ENCODE measurements at places on chromosomes 1 and 21.

- peak; percentile 18 for DNase-seq
Measured at GRCh38 chr1:70737125-70737524, 310.5 kb downstream of the PTGER3 start.

GRCh38 chr21:34795548-34796180 is 126.9 kb downstream of the CLIC6 start:
- DNase-seq = no peak

GRCh38 chr1:9689971-9690381 is 38.4 kb downstream of the PIK3CD start:
- DNase-seq = no peak

DNA sequence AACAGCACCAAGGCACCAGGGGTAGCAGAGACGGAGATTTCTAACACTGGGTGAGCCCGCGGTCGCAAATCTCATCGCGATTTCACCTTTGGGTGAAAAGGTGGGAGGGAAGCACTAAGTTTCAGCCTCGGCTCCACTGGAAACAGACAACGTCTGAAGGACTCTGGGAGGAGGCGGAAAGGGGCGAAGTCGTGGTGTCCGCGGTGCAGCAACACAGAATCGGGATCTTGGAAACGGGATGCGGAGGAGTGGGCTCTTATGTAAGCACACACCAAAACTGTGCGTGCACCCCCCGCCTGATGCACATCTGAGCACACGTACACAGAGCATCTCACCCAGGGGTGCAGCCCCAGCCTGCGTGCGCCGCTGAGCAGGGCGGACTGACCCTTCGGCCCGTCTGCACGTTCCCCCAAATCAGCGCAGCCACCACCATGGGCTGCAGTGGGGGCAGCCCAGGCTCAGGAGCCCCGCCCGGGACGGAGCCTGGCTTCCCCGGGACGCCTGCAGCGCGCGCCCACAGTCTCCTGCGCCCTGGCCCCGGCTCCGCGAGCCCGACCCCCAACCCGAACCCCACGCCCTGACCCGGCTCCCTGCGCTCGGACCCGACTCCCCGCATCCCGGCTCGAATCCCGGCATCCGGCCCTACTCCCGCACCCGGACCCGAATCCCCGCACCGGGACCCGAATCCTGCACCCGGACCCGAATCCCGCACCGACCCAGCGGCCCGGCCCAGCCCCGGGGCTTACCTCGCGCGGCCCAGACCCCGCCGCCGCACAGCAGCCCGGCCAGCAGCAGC is 670 bp downstream of the CLSTN1 start:
- peak; percentile 37 for DNase-seq

DNA sequence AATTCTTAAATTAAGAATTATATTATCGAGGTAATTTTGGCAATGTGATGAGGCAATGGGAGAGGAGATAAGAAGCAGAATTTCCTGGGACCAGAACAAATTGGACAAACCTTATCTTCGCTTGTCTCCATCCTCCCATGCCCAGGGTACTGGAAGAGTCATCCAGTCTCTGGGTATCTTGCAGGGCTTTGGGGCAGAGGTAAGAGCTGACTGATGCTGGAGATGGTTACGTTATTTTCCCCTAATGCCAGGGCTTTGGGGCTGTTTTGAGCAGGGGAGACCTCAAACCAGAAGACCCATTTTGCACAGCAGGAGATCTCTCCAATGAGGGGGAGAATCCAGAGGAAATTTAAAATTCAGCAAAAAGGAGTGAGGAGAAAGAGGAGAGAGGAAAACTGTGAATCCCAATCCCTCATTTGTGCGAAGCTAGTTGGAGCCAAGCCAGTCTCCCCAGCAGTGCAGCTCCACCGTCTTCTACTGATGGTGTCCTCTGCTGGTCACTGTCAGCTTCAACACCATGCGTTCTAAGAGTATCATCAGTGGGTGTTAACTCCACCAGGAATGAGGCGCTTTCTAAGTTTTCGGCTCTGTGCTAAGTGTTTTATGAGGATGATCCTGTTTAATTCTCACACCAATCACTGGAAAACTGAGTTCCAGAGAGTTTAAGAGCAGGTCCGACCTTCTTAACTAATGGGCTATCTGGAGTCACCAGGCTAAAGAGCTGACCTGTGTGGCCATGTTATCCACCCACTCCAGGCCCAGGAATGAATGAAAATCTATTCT is 86.8 kb upstream of the CD34 start:
- peak; percentile 64 for DNase-seq

GRCh38 chr1:207868251-207868773 is 42.6 kb downstream of the CD34 start:
- DNase-seq = peak; percentile 32

GRCh38 chr1:203116091-203116820 is 11.3 kb upstream of the ADORA1 start:
- no peak for DNase-seq

GRCh38 chr1:19354531-19354981 is 42.4 kb downstream of the SLC66A1 start:
- no peak for DNase-seq

DNA sequence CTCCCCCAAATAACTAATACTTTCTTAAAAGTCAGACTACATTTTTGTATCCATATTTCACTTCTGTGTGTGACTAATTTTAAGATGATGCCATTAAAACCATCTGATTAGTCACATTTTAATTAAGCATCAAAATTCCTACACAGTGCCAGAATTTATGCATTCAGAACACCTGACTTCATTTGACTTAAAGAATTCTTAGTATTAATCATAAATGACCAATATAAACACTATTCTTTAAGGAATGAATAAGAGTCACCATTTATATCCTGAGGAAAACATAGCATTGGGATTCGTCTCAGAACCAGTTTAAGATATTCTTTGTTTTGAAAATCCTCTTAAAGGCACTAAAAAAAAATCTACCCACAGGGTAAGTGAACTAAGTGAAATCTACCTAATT is 37.0 kb downstream of the TM2D1 start:
- no peak for DNase-seq

DNA sequence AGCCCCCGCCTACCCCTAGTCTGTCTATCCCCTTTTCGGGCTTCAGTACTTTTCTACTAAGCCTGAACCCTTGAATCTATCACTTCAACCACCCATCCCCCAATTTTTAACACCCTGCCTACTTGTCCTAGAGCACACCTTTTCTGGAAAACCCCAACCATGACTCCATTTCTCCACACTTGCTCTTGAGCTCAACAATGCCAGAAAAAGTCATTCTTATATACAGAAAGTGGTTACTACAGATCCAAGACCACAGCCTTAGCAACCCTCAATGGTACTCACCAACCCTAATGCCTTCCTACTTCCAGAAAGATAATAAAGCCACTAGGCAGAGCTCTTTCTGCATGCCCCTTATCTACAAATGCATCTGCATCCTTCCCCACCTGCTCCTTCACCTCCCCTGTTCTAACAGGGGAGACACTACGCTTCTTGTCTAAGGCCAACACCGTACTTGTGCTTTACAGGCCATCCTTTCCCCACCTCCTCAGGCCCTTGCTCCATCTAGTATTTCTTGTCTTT is 41.2 kb downstream of the DMAP1 start:
- no peak for DNase-seq

- no peak for DNase-seq
Measured at GRCh38 chr1:235911300-235911662, 44.6 kb upstream of the LYST start.

GRCh38 chr1:175075572-175076568 is 8.2 kb downstream of the TNN start:
- DNase-seq = no peak

DNA sequence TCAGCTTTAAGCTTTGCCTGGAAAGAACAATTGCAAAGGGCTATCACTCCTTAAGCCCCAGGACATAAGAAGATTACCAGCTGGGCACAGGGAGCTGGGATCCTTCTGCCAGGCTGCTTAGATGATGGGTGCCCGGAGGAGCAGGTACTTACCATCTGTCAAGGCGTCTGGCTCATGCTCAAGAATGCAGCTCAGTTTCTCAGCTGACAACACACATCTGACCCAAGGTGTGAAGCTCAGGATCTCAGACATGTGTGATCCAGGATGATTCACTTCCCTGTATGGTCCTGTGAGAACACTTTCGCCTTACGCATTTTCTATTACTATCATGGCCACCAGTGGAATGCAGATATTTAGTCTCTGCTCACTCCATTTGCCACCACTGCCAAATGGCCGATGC is 14.7 kb upstream of the DISC1 start:
- DNase-seq = no peak

GRCh38 chr1:207644166-207644851 is 624 bp upstream of the CR1L start:
- no peak for DNase-seq

DNA sequence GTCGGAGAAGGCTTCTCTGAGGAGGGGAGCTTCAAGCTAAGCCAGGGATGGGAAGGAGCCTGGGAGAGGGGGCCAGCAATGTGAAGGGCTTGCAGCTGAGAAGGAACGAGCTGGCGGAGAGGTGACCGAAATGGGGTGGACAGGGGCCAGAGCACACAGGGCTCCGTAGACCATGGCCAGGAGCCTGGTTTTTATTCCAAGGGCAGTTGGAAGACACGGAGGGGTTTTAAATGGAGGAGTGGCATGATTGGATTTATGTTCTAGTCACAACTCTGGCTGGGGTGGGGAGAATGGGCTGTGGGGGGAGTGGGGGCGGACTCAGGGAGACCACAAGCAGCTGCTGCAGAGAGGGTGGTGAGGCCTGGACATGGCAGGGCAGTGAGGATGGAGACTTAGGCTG is 5.1 kb upstream of the EPS8L3 start:
- no peak for DNase-seq

DNA sequence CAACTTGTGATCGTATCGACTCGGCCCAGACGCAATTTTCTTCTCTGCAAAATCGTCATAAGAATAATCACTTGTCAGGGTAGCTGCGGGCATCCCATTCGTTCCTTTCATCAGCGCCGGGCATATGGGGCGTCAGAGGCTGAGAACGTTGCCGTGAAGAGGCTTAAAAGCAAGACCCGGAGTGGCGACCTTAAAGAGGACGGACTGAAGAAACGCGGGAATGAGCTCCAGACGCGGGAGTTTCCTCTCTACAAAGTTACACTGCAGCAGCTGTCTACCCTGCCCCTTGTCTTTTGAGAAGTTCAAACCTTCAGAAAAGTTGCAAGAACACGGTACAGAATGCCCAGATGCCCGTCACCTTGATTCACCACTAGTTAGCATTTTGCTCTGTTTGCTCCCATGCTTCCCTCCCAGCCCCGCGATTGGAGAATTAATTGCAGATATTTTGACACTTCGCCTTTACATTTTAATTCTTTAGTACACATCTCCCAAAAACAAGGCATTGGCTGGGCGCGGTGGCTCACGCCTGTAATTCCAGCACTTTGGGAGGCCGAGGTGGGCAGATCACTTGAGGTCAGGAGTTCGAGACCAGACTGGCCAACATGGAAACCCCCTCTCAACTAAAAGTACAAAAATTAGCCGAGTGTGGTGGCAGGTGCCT is 967 bp downstream of the CENPS start:
- DNase-seq = no peak

GRCh38 chr21:44492567-44493385 is 37.5 kb downstream of the LRRC3 start:
- peak; percentile 47 for DNase-seq

GRCh38 chr1:200034262-200034557 is 6.7 kb downstream of the NR5A2 start:
- no peak for DNase-seq

DNA sequence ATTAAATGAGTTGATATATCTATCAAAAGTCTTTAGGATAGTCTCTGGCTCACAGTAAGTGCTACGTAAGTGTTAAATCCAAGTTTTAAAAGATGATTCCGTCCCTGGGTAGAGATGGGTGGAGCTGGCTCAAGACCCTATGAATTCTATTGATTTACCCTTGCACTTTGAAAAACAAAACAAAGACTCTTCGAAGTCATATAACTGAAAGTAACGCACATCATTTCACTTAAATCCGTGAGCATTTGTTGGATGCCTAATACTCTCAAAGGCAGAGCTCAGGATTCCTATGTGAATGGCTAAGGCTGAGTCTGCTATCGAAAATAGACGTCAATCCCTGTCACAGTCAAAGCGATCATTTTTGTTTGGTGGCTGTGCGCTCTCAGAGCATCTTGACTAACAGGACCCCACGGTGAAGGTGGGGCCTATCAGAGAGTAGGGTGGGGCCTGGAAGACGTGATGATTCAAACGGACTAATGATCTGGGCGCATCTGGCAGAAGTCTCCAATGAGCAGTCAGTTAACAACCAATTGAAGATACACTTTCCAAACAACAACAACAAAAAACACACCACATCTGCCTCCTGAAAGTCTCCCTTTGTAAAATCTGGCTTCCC is 1.2 kb upstream of the NUCKS1 start:
- peak; percentile 64 for DNase-seq

GRCh38 chr1:200762089-200762488 is 23.4 kb downstream of the CAMSAP2 start:
- no peak for DNase-seq

GRCh38 chr1:161179698-161180097 is 2.4 kb upstream of the B4GALT3 start:
- no peak for DNase-seq

GRCh38 chr1:108012553-108012952 is 47.6 kb upstream of the VAV3 start:
- DNase-seq = no peak

GRCh38 chr1:214833178-214833756 is 230.3 kb downstream of the CENPF start:
- peak; percentile 13 for DNase-seq

DNA sequence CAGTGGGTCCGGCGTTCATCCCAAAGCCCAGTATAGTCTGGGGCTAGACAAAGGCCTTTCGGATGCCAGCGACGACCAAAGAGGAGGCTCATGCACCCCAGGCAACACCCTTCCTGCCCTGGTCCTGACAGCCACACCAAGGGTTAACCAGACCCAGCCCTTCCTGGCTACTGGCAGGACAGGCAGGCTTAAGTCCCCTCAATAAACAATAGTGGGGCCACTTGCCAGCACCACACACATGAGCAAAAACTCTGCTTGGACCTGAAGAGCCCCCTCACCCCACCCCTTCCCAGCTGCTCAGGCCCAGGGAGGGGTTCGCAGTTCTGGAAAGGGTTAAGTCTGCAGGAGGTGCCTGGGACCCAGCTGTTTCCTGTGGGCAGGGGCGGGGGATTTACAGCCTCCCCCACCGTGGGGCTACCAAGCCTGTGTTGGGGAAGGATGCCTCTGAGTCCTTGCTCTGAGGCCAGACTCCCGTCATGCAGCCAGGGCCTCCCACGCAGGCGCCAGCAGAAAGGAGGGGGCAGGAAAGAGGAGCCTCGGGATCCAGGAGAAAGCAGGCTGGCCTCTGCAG is 18.2 kb downstream of the PHLDA3 start:
- DNase-seq = peak; percentile 80

Measured in KBM-7 (cell line).